Activated effector memory CD4-positive, alpha-beta T cell treated with anti-CD3 and anti-CD28 coated beads, Interleukin-2, amount 50 U/mL, for 16 hours (primary cell): ENCODE measurements at places on chromosomes 4 and X.

- DNase-seq, result no peak
Measured at GRCh38 chr4:67565284-67565683, 6.8 kb downstream of the STAP1 start.

GRCh38 chr4:147975933-147976928 lies 244.3 kb downstream of the ARHGAP10 start:
- DNase-seq, result no peak

DNA sequence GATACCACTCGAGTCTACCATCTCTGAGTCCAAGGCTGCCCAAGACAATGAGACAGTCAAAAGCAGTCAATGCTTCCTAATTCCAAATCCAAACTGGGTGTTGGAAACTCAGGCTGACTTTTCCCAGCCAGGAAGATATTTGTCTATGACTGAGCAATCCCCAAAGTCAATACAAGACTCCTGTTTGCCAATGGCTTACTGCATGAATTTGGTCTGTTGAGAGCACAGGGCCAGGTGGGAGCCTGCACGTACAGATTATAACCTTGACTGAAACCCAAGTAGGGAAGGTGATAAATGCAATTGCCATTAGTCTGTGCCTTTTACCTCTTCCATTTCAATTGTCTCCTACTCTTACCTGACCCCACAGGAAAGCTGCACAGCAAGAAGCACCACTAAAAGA lies 72.6 kb upstream of the PPARGC1A start:
- DNase-seq, result no peak

DNA sequence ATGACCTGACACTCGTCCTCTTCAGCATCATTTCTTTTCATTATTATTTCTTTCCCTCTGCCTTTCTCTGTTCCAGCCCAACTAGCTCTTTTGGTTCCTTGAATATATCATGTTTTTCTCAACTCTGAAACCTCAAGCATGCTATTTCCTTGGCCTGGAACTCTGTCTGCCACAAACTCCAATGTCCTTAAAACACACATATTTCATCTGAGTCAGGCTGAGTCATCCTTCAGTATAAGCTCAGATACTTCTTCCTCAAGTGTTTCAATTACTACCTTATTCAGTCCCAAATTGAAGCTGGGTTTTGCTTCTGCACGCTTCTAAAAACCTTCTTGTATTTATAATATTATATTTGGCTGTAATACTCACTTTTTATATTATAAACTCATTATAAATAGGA lies 424.2 kb downstream of the PDGFC start:
- no peak for DNase-seq

DNA sequence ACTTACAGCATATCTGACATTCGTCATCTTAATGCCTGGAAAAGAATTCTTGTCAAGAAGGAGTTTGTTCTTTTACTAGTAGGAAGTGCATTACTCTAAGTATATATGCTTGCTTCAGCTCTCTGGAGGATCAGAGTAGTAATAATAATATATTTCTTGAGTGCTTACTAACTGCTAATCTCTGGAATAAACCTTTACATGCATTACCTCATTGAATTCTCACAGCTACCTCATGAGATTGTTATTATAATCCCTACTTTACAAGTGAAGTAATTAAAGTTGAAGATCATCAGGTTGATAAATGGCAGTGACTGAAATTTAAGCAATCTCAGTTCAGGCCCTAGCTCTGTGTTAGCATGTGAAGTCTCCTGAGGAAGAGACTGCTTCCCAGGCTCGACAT lies 115.0 kb upstream of the PDE5A start:
- DNase-seq, result no peak
